ENCODE measurements at places on chromosomes 3 and 15.
A peak's percentile ranks its signal among the peaks of the same experiment; 100 is the strongest.

GRCh38 chr3:195270079-195270816, 711 bp downstream of the XXYLT1 start:
- DNase-seq, result no peak

GRCh38 chr15:66879531-66880368, 177.7 kb downstream of the SMAD6 start:
- no peak for DNase-seq

DNA sequence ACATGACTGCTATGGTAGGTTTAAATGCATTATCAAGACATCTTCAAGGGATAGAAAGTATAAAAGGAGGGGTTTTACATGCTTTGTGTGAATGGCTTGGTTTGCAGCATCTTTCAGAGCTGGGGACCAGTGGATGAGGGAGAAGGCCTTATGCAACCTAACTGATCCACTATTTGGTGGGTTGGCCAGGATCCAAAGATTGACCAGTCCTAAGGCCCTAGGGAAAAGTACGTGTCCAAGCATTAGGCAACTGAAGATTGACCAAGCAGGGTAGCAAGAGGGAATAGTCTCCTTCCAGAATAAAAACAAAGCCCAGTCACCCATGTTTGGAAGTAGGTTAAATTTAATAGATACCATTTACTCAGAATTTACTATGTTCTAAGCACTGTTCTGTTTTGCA, 509.3 kb downstream of the EPHB1 start:
- DNase-seq, result no peak

- no peak for DNase-seq
Measured at GRCh38 chr15:57184502-57184901, 191.8 kb upstream of the CGNL1 start.

GRCh38 chr3:73542136-73542535, 82.6 kb downstream of the PDZRN3 start:
- DNase-seq, result no peak

GRCh38 chr3:101270149-101270548, 50.2 kb downstream of the IMPG2 start:
- no peak for DNase-seq

DNA sequence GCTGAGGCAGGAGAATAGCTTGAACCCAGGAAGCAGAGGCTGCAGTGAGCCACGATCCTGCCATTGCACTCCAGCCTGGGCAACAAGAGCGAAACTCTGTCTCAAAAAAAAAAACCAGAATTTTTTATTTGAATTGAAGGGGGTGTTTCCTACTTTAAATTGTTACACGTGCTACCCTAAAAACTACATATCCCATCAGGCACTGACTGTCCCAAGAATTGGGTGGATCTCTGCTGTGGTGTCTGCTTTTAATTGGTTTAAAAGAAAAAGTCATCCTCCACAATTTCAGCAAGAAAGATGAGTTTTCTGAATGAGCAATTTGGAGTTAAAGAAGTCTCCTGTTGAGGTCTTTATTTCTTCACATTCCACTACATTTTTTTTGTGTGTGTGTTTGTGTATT, 2.1 kb downstream of the PDIA3 start:
- DNase-seq, result no peak

DNA sequence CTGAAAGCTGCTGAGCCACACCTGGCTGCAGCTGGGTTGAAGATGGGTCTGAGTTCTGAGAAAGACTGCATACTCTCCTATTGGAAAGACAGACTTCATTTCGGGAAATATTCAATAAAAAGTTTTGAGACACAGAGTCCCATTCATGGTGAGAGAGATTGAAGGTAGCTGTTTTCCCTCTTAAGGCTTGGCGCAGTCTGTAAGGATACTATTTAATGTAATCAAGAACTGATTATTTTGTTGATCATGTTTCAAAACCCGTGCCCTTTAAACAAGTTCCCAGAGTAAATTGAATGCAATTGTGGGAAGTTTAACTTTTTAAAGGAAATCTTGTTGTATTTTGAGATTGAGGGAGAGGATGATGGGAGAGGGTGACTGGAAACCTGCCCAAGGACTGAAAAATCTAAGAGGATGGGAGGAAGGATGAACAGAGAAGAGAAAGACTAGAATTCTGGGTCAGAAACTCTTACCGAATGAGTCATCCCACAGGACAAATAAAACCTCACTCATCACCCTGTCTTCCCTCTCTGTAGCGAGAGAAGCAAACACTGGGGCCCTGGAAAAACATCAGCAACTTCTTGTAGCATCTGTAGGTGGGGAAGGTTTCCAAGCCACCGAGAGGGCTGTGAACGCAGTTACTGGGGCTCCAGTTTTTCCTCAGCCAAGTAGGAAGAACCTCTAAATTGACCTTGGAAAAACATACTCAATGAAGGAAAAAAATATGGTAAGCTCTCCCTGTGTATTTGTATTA, 193.2 kb upstream of the TPRG1 start:
- DNase-seq, result no peak

- no peak for DNase-seq
Measured at GRCh38 chr15:95944193-95944592, 386.3 kb upstream of the NR2F2 start.

DNA sequence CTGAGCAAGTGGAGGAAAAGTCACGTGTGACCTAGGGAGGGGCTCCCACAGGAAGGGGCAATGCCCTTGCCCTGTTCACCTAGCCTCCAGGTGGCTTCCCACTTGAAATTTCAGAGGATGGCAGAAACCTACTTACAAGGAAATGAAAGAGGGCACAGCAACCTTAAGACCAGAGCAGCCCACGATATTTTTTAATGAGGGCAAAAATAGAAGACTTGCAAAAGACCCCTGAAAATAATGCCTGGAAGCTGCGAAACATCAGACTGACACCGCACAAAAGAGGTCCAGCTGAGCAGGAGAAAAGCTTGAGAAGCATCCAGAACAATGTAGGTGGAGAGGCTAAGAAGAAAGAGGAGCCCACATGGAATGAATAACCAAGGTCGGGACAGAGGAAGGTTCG, 66.1 kb downstream of the KLF15 start:
- DNase-seq, result no peak

GRCh38 chr3:110494728-110495127, 576.9 kb upstream of the NECTIN3 start:
- no peak for DNase-seq

- peak; percentile 15 for DNase-seq
Measured at GRCh38 chr3:183306798-183307671, 54.0 kb downstream of the B3GNT5 start.

DNA sequence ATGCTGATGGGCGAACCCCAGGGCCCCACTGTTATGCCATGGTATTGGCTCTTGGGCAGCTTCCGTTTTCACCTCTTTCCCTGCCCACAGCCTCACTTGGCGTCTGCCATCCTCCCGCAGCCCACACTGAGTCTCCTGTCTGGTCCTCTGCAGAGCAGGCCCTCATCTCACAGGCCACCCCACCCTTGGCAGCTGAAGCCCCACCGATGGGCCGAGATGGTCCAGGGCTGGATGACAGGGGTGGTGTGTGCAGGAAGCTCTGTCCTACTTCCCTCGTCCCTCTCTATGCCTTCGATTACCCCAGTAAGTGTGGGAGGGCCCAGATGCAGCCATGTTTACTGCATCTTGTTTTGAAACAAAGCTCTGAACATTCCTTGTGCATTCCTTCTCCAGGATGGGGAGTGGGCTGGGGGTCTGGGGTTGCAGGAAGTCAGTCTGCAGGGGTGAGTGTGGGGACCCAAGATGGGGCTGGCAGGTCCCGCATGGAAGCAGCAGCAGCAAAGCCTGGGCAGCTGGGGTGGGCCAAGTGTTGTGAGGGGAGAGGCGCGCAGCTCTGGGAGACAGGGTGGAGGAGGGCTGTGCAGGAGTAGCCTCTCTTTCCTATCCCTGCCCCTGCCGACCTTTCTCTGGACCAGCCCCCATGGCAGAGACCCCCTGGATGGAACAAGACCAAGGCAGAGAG, 20.9 kb downstream of the TBC1D21 start:
- no peak for DNase-seq
